Urinary bladder (tissue), 4 donors: ENCODE measurements at places on chromosomes 3 and 15.

GRCh38 chr3:113228498-113229286, 17.3 kb downstream of the BOC start:
- no peak for DNase-seq

GRCh38 chr15:88897456-88898194, 2.3 kb upstream of the HAPLN3 start:
- no peak for DNase-seq

GRCh38 chr3:29868543-29869101, 587.8 kb downstream of the RBMS3 start:
- no peak for DNase-seq

DNA sequence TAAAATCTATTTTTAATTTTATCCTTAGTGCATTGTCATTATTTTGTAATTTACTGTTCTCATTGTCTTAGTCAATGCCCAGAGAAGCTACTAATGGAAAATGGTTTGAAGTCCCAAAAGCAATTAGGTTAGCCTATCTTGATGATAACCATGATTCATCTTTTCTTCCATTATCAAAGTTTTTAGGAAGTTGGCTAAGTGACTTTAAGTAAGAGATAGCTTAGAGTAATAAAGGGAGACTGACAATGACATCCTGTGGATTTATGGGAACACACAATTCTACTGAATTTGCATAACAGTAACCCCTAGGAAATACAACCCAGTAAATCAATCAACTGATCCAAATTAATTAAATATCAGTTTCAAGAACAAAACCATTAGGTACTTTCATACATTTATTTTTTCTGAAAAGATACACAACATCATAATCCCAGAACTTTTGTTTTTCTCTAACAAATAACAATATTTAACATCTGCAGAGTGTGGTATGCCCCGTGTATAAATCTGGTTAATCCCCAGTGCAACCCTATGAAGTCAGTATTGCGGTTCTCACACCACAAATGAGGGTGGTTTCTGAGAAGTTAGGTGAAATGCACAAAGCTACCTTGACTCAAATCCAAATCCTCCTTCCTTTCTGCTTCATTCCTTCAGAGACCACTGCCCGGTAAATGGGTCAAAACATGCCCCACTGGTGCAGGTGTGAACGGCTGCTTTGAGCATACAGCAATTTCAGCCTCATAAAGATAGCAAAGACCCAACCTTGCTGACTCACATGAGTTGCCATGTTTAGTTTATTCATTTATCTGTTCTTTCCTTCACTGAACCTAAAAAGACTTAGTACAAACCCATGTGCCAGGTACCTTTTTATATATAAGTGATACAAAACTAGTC, 202.1 kb downstream of the TBL1XR1 start:
- no peak for DNase-seq

GRCh38 chr3:195907934-195908693, at the start of gene TNK2:
TSS of gene TNK2 (minus strand) at chr3:195908551. CDS start at chr3:195888588, 19,963 bp downstream.
- DNase-seq = no peak

GRCh38 chr3:159953325-159954085, 35.1 kb upstream of the IL12A start:
- no peak for DNase-seq

DNA sequence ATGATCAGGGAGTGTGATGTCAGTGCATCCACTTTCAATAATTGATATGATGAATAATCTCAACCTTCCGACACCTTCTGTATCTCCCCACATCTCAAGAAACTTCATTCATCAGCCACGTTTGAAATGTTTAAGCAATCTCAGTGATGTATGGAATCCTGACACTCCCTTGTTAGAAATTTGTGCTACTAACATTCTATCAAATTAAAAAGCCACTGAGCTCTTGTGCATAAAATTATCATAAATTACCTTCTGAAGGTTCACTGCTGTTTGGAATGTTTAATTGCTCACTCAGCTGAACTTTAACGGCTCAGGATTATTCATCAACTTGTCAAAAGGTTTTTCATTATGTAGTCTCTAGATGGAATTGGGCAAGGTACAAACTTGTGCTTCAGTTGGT, 108.4 kb upstream of the DPH6 start:
- DNase-seq = no peak

DNA sequence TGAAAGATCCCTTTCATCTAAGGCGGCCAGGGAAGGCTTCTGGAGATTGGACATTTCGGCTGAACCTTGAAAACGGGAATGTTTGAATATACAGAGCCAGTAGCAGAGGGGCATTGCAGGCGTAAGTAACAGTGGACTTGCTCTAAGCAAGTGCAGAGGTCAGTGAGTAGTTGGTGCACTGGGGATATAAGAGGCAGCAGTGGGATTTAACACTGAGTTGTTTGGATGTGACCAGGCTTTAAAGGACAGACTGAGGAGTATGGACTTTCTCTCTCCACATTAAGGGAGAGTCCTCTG, 1.3 kb downstream of the ARNT2 start:
- no peak for DNase-seq

GRCh38 chr3:133413161-133414020, 13.5 kb downstream of the BFSP2 start:
- DNase-seq = no peak

DNA sequence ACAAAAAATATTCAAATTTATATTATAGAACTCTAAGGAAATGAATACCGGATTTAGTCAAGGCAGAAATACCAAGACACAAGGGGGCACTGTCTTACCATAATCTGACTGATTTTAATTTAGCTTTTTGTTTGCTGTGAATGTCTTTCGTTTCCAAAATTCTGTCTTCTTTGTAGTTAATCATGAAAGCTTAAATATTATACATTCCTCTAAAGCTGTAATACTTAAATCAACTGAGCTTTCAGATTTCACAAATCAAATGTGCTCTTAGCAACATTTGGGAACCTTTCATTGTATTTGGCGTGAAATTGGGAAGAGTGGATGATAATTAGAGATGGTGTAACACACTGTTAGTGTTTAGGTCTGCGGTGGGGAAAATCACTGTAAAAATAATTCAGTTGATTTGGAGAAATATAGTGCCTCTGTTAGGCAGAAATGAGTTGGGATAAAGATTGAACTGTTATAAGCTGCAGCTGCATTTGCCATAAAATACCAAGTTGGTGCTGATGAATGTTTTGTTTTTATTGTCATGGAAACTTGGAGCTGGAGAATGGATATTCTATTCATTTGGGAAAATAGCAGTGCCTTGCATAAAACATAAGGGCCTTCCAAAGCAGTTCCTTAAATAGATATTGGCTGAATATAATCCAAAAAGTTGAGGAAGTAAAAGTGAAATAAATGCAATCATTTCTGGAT, 228.2 kb downstream of the TCF12 start:
- peak; percentile 71 for DNase-seq

GRCh38 chr15:37057256-37057655, 43.1 kb downstream of the MEIS2 start:
- DNase-seq = no peak

- DNase-seq = no peak
Observed at GRCh38 chr15:90889736-90890456, 5.6 kb downstream of the FES start.

DNA sequence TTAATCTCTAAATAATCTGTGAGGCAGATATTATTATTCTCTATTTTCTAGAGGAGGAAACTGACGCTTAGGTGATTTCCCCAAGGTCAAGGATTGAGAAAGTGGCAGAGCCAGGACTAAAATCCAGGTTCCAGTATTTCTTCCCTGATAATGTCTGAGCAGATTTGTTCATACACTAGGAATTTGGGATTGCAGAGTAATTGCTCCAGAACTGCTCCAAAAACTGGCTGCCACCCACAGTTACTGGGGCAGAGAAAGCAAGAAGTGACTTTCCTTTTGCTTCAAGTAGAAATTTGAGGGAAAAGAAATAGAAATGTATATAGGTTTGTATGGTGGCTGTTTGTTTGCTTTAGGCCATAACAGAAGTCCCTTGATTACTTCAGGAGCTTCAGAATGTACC, 60.6 kb downstream of the SLC12A8 start:
- DNase-seq = no peak

DNA sequence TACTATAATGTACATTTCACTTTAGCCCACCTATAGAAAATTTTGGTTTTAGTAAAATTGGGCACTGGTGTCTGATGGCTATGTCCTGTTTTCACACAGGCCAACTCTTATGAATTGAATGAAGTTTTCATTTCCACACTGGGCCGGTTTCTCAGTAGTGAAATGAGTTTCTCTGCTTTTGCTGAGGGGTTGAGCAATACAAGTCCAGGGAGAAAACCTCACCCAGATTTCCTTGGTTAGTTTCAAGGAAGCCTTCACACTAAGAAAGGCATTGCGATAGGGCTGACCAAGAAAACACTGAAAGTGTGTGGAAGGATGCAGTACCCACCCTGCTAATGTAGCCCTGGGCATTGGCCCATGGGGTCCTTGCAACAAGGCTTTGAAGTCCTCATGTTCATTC, 331.5 kb upstream of the CFAP20DC start:
- DNase-seq = no peak

DNA sequence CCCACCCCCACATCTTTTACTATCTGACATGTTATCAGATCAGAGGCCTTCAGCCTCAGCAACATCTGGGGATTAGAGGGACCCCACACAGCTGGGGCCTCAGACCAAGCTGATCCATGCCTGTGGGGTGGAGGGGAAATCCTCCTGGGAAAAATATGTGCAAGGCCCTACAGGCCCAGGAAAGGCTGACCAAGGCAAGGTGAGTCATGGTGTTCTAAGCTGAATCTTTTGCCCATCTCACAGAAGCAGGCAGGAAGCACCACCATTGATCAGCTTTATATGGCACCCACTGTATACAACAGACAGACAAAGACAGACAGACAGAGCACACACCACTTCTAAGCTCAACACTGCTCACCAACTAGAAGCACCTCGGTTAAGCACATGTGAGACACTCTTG, 12.4 kb upstream of the PARP6 start:
- DNase-seq = no peak

GRCh38 chr3:124137216-124137615, 145.3 kb upstream of the ROPN1 start:
- no peak for DNase-seq

- DNase-seq = no peak
Observed at GRCh38 chr3:106305882-106306435, 437.1 kb upstream of the CBLB start.

DNA sequence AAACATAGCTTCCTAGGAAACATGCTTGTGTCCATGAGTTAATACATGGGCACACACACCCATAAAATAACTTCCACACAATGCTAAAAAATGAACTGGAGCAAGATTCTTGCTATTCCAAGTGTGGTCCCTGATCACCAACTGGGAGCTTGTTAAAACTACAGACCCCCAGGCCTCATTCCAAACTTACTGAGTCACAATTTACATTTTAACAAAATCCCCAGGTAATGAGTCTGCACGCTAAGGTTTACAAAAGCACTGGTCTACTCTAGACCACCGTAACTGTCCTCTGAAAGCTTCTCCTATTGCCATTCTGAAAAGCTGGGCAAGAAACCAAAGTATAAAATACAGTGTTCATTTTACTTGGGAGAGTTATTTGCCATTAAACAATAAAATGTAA, 45.4 kb downstream of the IGF2BP2 start:
- no peak for DNase-seq

DNA sequence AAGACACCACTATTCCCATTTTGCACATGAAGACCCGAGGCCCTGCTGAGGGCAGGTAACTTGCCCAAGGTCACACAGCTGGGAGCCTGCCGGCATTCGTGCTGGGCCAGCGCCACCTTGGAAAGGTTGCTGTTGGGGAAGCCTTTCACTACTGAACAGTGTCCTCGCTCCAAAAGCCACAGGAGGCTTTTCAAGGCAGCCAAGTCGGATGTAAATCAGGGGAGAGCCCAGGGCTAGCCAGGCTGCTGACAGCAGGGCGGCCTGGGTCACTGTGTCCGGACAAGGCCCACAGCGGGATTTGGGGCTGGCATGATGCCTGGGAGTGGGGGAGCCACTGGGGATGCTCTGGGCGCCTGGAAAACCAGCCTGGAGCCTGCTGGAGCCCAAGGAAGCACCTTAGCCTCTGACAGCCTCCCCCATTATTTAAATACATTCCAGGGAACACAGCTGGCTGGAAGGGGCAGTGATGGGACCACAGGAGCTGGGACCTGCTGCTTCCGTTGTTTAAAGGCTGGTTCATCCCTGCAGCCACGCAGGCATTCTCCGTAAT, 10.5 kb downstream of the SLC6A6 start:
- DNase-seq = no peak

- DNase-seq = no peak
Observed at GRCh38 chr3:156793400-156793799, 32.8 kb upstream of the LEKR1 start.

GRCh38 chr3:36591959-36592358, 172.4 kb downstream of the DCLK3 start:
- DNase-seq = no peak

GRCh38 chr3:2526926-2527325, 428.3 kb downstream of the CNTN4 start:
- no peak for DNase-seq

DNA sequence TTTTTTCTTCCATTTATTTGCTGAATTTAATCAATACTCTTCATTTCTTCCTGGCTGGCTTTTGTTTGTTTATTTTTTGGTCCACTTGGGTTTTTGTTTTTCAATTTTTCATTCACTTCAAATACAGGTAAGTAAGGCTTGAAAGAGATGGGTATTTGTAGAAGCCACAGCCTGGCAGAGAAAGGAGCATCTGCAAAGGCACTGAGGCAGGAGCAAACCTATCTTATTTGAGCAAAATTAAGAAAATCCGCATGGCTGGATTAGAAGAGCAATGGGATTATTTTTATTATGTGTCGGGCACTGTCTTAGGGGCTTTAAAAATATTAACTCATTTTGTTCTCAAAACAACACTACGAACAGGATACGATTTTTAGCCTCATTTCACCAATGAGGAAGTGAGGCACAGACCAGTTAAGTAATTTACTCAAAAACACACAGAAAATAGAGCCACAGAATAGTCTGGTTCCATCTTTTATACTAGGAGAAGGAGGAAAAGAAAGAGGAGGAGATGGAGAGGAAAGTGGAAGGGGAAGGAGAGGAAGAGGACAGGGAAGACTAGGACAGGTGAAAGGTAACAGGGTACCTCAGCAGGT, 35.1 kb upstream of the CCDC80 start:
- no peak for DNase-seq

DNA sequence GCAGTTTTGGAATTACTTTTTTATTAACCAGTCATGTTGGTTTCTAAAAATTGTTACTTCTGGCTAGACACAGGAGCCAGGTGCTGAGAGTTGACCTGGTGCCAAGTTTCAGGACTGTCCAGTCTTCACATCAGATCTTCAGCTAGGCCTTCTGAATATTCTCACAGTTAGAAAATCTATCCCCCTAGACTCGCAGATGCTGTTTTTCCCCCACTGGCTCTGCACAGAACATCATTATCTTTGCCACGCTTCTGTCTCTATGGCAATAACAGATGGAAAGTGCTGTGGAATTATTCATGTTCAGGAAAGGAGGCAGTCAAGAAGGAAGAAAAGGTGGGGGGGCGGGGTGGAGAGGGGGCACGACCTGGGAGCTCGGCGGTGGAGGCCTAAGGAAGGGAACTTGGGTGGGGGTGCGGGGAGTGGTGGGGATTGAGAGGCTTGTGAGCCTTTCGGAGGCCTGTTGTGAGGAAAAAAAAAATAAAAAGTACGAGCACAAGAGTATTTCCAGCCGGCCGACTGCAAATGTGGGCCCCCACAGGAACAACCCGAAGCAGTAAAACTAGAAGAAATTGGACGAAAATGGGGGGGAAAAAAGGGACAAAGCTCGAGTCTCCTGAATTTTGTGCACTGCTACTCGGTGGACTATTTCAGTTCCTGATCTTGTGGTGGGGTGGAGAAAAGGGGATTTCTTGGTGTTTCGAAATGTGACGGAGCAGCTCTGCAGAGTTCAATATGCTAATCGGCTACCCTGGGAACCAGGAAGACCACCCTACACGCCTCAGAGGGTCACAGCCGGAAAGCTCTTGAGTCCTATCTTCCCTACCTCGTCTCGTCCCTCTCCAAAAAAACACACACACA, 1.5 kb upstream of the SKIL start:
- peak; percentile 80 for DNase-seq
